ENCODE measurements at places on chromosomes 12 and 14.

DNA sequence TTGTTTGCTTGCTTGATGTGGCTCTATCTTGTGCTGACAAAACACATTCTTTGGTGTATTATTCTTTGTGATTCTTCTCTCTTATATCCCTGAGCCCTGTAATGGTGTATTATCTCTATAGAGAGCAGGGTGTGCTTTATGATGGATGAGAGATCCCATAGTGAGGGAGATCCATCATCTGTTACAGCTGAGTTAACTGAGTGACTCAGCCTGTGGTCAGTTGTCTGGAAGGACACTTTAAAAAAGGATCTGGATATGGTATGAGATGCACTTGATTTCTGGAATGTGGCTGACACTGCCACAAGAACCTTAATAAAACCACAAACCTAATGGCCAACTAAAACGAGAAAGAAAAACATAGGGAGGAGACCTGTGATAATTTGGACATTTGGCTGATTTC lies 461.4 kb upstream of the SYT1 start:
- DNase-seq, result no peak

GRCh38 chr12:120496413-120497340 lies 764 bp downstream of the DYNLL1 start:
- peak; percentile 29 for DNase-seq

- no peak for DNase-seq
Measured at GRCh38 chr12:114045349-114045748, 79.2 kb upstream of the RBM19 start.

- no peak for DNase-seq
Measured at GRCh38 chr12:69331909-69332684, 16.1 kb upstream of the LYZ start.

- DNase-seq, result no peak
Measured at GRCh38 chr12:110498984-110499706, 2.8 kb downstream of the VPS29 start.

DNA sequence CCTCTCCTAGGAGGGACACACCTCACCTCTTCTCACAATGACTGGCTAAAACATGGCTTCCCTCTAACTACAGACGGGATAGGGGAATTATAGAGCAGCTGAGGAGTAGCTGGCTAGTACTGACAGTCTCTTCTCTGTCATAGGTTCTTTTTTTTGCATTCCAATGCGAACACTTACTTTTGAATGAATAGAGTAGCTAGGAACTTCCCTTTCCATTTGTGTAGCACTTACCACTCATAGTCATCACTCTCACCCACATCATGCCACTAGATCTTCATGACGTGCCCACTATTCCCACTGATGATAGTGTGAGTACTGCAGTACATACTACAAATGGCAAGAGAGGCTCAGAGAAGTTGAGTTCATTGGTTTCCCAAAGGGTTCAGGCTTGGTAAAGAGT lies 143.9 kb upstream of the HIF1A start:
- no peak for DNase-seq

- DNase-seq, result no peak
Measured at GRCh38 chr14:105005929-105006830, 14.7 kb downstream of the CDCA4 start.

All from stimulated activated CD8-positive, alpha-beta memory T cell treated with anti-CD3 and anti-CD28 coated beads, Interleukin-7, amount 100 ng/mL, for 48 hours (primary cell).